ENCODE measurements at places on chromosomes 6 and 20. TPM values are rescaled to one million over a fixed set of nuclear protein-coding genes. Genes with fewer than 3 reads are reported as not detected.

GRCh38 chr6:66496659-66497058, 789.6 kb upstream of the EYS start:
- no peak for DNase-seq
- no peak overlapping the region for H3K4me3 ChIP-seq
- no peak overlapping the region for H3K27ac ChIP-seq
- H3K4me1 ChIP-seq = no peaks in the 10 kb centered on the region

- H3K27me3 ChIP-seq = no peaks in the 10 kb centered on the region
- H3K4me3 ChIP-seq = no peak overlapping the region
- H3K36me3 ChIP-seq = peaks cover 99% of the 10 kb centered on the region
These were observed 70.9 kb downstream of the B4GALT5 start for GRCh38 chr20:49642816-49643215.

GRCh38 chr20:12030470-12030869, 112.8 kb downstream of the BTBD3 start:
- no peaks in the 10 kb centered on the region for H3K27me3 ChIP-seq
- no peaks in the 10 kb centered on the region for H3K4me1 ChIP-seq
- no peak overlapping the region for H3K27ac ChIP-seq
- DNase-seq = no peak
- no peak overlapping the region for H3K4me3 ChIP-seq
- H3K36me3 ChIP-seq = no peaks in the 10 kb centered on the region

DNA sequence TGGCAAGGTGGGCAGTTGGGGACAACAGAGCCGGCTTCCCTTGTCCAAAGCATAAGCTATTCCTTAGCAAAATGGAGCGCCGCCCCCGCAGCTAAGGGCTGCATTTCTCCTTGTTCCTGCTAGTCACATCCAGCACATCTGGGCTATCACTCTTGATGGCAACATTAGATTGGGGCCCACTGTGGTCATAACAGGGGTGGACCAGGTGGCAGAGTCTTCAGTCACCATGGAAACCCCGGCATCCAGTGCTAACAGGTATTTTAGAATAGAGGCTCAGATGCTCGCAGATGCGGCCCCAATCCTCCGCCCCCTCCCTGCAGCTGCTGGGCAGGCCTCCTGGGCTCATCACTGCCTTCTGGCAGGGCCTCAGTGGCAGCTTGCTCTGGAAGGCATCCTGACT, 168.2 kb upstream of the PROKR2 start:
- H3K27ac ChIP-seq = no peak overlapping the region
- no peaks in the 10 kb centered on the region for H3K4me1 ChIP-seq
- H3K27me3 ChIP-seq = no peaks in the 10 kb centered on the region
- no peak overlapping the region for H3K4me3 ChIP-seq
- no peak for DNase-seq

DNA sequence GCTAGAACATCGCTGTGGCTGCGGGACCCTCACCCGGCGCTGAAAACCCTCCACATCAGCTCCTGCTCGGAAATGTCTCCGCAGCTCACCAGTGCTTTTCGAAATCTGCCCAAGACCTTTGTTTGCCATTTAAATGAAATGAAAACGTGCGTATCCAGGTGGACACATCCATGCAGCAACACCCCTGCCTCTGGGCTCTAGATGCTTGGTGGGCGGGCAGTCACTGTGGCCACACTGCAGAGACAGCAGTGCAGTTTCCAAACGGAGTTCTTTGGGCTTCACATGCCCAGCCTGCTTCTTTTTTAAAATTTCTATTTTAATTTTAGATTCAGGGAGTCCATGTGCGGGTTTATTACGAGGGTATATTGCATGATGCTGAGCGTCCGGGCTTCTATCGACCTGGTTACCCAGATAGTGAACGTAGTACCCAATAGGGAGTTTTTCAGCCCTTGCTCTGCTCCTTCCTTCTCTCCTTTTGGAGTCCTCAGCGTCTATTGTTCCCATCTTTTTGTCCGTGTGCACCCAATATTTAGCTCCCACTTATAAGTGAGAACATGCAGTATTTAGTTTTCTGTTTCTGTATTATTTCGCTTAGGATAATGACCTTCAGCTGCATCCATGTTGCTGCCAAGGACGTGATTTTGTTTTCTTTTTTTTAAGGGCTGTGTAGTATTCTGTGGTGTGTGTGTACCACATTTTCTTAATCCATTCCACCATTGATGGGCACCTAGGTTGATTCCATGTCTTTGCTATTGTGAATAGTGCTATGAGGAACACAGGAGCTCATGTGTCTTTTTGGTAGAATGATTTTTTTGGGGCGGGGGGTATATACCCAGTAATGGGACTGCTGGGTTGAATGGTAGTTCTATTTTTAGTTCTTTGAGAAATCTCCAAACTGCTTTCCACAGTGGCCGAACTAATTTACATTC, 4.8 kb upstream of the TUBB2B start:
- no peaks in the 10 kb centered on the region for H3K36me3 ChIP-seq
- no peak overlapping the region for H3K27ac ChIP-seq
- H3K27me3 ChIP-seq = peaks cover 53% of the 10 kb centered on the region

- no peaks in the 10 kb centered on the region for H3K36me3 ChIP-seq
- no peak for DNase-seq
- no peak overlapping the region for H3K27ac ChIP-seq
These were observed 31.2 kb upstream of the SPTLC3 start for GRCh38 chr20:12977328-12978125.

GRCh38 chr20:49591217-49591865, 23.4 kb upstream of the PTGIS start:
- H3K36me3 ChIP-seq = no peaks in the 10 kb centered on the region
- no peak for DNase-seq
- peak overlapping the region; percentile 78 for H3K27ac ChIP-seq
- peaks cover 3% of the 10 kb centered on the region for H3K4me1 ChIP-seq

Gene CTCFL
- total RNA-seq = not detected
